Activated T-cell treated with anti-CD3 and anti-CD28 coated beads, Interleukin-2, amount 50 U/mL, for 4 hours (primary cell): ENCODE measurements at places on chromosomes 13 and 19. TPM values are rescaled to one million over a fixed set of nuclear protein-coding genes. Genes with fewer than 3 reads are reported as not detected.

The C19orf38 gene
- 0.55 TPM for total RNA-seq

The ZNF433 gene
- total RNA-seq = 0.16 TPM

The TYROBP gene
- total RNA-seq = 0.69 TPM

The FCAR gene
- total RNA-seq = not detected

The GPR42 gene
- total RNA-seq = 0.25 TPM

The NXNL1 gene
- total RNA-seq = not detected

The SLITRK1 gene
- total RNA-seq = not detected

The PCDH9 gene
- total RNA-seq = 0.38 TPM

The LHFPL6 gene
- total RNA-seq = 4.3 TPM

The ZNF442 gene
- total RNA-seq = 0.81 TPM
